ENCODE measurements at places on chromosomes 7 and 10.
A peak's percentile ranks its signal among the peaks of the same experiment; 100 is the strongest.

GRCh38 chr7:24955313-24955712 is 24.7 kb downstream of the OSBPL3 start:
- no peak for DNase-seq

GRCh38 chr10:113326160-113327111 is 226.4 kb upstream of the HABP2 start:
- peak; percentile 22 for DNase-seq

- no peak for DNase-seq
Measured at GRCh38 chr10:6699336-6699735, 119.3 kb upstream of the PRKCQ start.

DNA sequence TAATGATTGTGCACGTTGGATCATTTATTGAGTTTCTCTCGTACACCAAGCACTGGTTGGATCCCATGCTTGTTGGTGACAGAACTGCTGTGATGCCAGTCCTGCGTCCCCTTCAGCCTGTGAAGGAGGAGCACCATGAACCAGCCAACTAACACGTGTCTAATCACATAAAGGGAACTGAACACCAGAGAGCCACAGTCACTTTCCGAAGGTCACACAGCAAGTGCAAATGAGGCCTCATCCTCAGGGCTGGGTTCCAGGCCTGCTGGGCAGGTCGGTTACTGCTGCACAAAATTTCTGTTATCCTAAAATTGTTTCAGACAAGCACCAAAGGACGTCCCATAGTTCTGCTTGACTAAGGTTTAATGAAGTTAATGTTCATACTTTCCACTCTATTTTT is 332.0 kb upstream of the ZNF32 start:
- no peak for DNase-seq

GRCh38 chr7:22397981-22398380 is 41.0 kb upstream of the RAPGEF5 start:
- no peak for DNase-seq

GRCh38 chr10:62610649-62611229 is 193.8 kb upstream of the ADO start:
- peak; percentile 83 for DNase-seq

DNA sequence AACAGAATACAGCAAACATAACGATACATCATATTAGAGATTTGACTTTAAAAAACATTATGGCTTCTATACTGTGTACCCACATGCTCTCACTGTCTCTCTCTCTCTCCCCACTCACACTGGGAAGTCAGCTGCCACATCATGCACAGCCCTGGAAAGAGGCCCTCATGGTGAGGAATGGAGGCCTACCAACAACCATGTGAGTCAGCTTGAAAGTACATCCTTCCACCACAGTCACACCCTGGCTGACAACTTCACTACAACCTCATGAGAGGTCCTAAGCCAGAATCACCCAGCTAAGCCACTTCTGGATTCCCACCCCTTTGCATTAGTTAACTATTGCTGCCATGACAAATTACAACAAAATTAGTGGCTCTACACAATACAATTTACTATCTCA is 23.3 kb upstream of the GPR22 start:
- no peak for DNase-seq

DNA sequence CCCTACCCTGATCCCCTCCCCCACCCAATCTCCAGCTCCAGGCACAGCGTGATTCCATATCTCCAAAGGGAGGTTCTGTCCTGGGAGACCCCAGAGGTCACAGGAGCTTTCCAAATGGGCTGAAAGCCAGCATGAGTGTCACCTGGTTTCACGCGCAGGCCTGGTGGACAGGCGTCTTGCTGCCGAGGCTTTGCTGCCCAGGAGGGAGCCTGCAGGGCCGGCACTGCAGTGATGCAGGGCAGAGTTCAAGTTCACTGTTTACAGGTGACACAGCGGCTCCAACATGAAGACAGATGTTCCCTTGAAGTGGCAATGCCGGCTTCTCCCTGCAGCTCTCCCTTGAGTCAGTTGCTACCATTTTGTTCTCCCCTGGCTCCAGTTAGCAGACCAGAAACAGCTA is 104.3 kb downstream of the TCERG1L start:
- no peak for DNase-seq

DNA sequence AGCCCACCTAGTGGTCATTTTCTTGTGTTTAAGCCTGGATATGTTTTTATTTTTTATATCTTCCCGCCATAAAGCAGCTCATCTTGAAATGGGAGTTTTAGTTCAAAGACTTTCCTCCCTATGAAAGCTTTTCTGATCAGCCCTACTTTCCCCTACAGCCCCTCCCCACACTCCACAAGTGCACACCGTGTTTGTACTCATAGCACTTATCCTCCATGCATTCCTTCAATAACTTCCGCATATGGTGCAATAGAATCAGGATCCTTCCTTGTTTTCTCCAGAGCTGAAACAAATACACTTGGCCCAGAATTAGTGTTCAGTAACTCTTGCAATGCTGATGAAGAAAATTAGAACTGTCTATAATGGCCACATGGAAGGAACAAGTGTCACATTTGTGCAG is 235.9 kb downstream of the KCNMA1 start:
- DNase-seq, result no peak

DNA sequence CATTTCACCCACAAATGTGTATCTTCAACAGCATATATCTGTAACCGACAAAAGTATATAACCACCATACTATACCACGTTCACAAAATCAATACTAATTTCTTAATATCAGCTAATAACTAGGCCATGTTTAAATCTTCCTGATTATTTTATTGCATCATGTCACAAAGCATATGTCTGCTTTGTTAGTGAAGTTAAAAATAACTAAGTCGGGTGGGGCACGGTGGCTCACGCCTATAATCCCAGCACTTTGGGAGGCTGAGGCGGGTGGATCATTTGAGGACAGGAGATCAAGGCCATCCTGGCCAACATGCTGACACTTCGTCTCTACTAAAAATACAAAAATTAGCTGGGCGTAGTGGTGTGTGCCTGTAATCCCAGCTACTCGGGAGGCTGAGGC is 47.7 kb downstream of the HERC4 start:
- no peak for DNase-seq

Measured in stimulated activated naive CD8-positive, alpha-beta T cell treated with anti-CD3 and anti-CD28 coated beads, Interleukin-15, amount 100 ng/mL, for 72 hours (primary cell).